ENCODE measurements at places on chromosomes 12 and 14. TPM values are rescaled to one million over a fixed set of nuclear protein-coding genes. Genes with fewer than 3 reads are reported as not detected.

DNA sequence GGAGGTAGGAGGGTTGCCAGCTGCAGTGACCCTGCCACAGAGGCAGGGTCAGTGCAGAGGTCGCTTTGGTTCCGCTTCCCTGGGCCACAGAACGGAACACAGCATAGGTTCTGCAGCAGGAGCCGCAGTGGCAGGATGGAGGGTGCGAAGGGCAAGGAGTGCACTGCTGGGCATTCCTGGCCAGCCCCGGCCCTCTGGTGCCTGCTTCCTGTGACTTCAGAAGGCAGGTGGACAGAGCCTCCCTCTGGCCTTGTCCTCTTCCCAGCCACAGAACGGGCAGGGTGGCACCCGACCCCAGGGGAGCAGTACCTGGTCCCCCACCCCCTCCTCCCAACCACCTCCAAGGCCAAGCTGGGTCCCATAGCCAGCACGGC lies 37.7 kb downstream of the SLC8B1 start:
- H3K4me1 ChIP-seq: peaks cover 8% of the 10 kb centered on the region
- H3K36me3 ChIP-seq: peaks cover 5% of the 10 kb centered on the region
- DNase-seq: no peak
- no peak overlapping the region for H3K4me3 ChIP-seq

GRCh38 chr14:75277008-75277814 lies 1.4 kb upstream of the FOS start:
- H3K27me3 ChIP-seq: no peaks in the 10 kb centered on the region
- peaks cover 46% of the 10 kb centered on the region for H3K4me1 ChIP-seq
- H3K4me3 ChIP-seq: peak overlapping the region; percentile 71

DNA sequence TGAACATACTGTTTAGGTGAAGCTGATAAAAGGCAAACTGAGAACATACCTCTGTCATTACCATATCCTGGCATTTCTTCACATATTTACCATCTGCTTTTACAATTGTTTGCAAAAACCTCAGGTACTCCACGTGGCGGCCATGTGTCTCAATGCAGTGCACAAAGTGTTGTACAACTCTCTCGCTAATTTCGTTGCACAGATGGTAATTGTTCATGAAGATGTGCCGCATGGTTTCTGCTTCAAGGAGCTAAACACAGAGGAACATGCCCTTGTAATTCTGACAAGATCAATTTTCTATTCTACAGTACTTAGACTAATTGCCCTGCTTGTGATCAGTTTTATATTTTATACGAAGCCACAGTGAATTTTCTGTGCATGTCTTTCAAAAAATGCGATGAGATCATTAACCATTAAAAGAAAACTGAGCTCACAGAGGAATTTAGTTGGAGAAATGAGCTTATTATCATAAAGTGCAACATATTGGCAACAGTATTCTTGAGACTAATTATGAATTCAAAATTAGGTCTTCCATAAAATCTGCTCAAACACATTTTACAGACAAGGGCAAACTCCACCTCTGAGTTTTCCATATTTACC lies 233.8 kb downstream of the ITPR2 start:
- DNase-seq: no peak
- H3K4me3 ChIP-seq: no peak overlapping the region
- H3K36me3 ChIP-seq: peaks cover 5% of the 10 kb centered on the region
- no peaks in the 10 kb centered on the region for H3K4me1 ChIP-seq
- no peak overlapping the region for H3K27ac ChIP-seq

GRCh38 chr12:56296295-56296694 lies 3.8 kb downstream of the CS start:
- no peaks in the 10 kb centered on the region for H3K27me3 ChIP-seq
- H3K36me3 ChIP-seq: peaks cover 22% of the 10 kb centered on the region
- H3K27ac ChIP-seq: no peak overlapping the region
- no peaks in the 10 kb centered on the region for H3K4me1 ChIP-seq

DNA sequence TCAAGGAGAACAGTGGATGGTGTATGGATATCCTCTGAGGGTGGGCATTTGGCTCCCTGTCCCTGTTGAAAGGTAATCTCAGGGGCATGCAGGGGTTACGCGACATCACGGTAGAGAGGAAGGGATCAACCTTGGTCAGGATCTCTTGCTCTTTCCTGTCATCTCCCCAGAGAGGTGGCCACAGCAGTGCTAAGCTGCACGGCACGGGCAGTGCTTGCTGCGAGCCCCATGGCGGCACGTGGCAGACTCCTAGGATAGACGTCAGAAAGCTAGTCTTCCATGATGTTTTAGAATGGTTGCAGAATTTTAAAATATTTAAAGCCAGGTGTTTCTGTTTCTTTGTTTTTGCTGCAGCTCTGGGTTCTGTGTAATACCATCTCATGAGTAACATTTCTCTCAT lies 41.0 kb downstream of the DYNC1H1 start:
- H3K4me3 ChIP-seq: no peak overlapping the region
- peaks cover 20% of the 10 kb centered on the region for H3K36me3 ChIP-seq
- no peak overlapping the region for H3K27ac ChIP-seq

GRCh38 chr14:39680777-39681176 lies 248.5 kb upstream of the FBXO33 start:
- H3K4me1 ChIP-seq: no peaks in the 10 kb centered on the region

GRCh38 chr14:74682169-74682952 lies 30.5 kb downstream of the AREL1 start:
- H3K4me1 ChIP-seq: peaks cover 7% of the 10 kb centered on the region
- no peak for DNase-seq
- H3K4me3 ChIP-seq: no peak overlapping the region
- no peaks in the 10 kb centered on the region for H3K27me3 ChIP-seq
- peaks cover 44% of the 10 kb centered on the region for H3K36me3 ChIP-seq

DNA sequence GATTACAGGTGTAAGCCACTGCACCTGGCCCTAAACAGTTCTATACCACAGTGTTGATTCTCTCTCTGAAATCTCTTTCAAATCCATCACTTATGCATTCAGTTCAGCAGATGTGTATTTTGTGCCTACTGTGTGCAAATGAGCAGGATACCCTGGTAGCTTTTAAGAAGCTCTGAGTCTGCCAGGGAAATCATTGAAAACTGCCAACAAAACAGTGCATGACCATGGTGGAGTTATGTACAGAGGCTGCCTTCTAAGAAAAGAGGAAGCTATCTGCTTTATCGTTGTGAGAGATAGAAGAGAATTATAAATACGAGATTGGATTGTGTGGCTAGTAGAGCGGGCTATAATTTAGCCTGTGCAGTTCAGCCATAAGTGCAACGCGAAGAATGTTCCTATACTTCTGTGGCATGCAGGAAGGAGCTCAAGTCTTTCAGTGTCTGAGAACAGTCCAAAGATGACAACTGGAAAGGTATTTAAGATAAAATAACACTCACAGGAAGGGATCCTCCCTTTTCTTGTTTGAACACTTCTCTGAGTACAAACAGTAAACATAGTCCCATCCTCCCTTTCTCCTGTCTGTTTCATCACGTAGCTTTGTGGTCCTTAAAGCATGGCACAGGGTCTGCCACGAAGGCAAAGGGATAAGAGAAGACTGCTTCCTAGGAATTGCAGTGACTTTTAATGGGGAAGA lies 4.3 kb downstream of the DIP2B start:
- no peaks in the 10 kb centered on the region for H3K27me3 ChIP-seq
- H3K36me3 ChIP-seq: no peaks in the 10 kb centered on the region
- peaks cover 69% of the 10 kb centered on the region for H3K4me1 ChIP-seq
- H3K4me3 ChIP-seq: no peak overlapping the region
- no peak overlapping the region for H3K27ac ChIP-seq
- DNase-seq: no peak

DNA sequence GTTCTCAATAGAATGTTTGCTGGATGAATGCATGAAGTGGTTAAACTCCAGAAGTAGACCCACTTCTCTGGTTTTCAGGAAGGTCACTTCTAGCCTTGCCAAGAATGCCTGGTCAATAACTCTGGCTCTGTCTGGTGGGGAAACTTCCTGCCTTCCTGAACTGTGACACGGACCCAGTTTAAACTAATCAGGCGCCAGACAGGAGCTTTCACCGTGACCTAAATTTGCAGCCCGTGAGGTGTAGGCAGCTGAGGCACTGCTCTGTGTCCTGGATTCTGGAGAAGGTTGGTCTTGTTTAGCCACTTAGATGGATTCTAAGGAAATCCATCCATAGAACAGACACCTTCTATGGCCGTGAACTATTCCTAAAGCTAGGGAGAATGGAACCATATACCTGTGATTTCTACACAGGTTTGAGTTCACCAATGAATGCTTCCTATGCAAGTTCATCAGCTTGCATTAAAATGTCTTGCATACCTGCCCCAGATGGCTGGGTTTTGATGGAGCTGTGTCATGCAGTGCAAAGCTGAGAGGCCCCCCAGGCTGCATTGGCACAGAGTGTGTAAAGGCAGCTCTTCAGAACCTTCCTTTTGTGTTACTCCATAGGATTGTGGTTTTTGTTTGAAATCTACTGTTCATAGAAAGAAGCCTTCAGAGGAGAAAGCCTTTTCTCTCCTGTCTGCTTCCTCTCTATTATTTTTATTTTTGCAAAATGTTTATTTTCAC lies 4.4 kb downstream of the CHST11 start:
- no peaks in the 10 kb centered on the region for H3K36me3 ChIP-seq
- H3K27ac ChIP-seq: no peak overlapping the region
- H3K27me3 ChIP-seq: no peaks in the 10 kb centered on the region

GRCh38 chr14:105182296-105183020 lies 1.3 kb upstream of the NUDT14 start:
- no peaks in the 10 kb centered on the region for H3K36me3 ChIP-seq
- no peak overlapping the region for H3K4me3 ChIP-seq
- H3K27ac ChIP-seq: no peak overlapping the region
- H3K4me1 ChIP-seq: no peaks in the 10 kb centered on the region
- DNase-seq: no peak

DNA sequence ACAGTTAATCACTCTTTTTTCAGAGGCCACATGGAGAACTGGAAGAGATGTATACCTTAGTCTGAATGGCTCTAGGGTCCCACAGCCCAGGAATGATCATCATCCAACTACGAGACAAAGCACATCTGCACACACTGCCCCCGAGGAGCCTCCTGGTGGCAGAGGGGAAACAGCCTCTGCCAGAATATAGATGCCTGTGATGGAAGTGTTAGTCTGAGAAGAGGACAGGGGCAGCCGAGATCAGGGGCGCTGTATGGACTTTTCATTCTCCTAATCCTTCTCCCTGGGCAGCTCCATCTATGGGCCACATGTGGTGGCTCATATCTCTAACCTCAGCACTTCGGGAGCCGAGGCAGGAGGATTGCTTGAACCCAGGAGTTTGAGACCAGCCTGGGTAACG lies 82.8 kb upstream of the CAPRIN2 start:
- H3K27ac ChIP-seq: no peak overlapping the region
- no peaks in the 10 kb centered on the region for H3K27me3 ChIP-seq
- no peaks in the 10 kb centered on the region for H3K4me1 ChIP-seq
- H3K36me3 ChIP-seq: no peaks in the 10 kb centered on the region
- H3K4me3 ChIP-seq: no peak overlapping the region
- DNase-seq: no peak

- H3K27me3 ChIP-seq: no peaks in the 10 kb centered on the region
- DNase-seq: no peak
- no peak overlapping the region for H3K27ac ChIP-seq
Measured at GRCh38 chr12:76697849-76698248, 66.1 kb upstream of the ZDHHC17 start.

Gene ATF7IP
- total RNA-seq: 54.6 TPM

Gene SOCS4
- 13.3 TPM for total RNA-seq

Gene AVPR1A
- 4.8 TPM for total RNA-seq

Gene OAS2
- 6.6 TPM for total RNA-seq

Gene SCN8A
- 0.60 TPM for total RNA-seq

Gene KLRK1
- not detected for total RNA-seq

Gene SLC22A17
- total RNA-seq: 57.6 TPM
